AG10803 (cell line): ENCODE measurements at places on chromosomes 3 and 15.
A peak's percentile ranks its signal among the peaks of the same experiment; 100 is the strongest.

DNA sequence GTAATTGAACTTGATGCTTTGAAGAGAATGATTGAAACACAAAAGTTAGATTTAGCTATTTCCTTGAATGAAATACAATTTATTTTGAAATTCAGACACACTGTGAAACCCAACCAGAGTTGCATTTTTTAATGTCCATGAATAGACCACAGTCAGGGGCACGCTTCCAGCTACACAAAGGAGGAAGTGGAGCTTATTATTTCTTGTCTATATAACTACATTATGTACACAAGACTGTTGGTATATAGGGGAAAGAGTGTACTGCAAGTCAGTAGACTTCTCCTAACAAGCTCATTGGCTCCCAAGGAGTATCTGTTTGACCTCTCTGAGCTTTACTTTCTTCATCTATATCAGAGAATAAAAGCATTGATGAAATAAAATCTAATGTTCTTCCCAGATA, 326.2 kb downstream of the RYR3 start:
- no peak for DNase-seq

DNA sequence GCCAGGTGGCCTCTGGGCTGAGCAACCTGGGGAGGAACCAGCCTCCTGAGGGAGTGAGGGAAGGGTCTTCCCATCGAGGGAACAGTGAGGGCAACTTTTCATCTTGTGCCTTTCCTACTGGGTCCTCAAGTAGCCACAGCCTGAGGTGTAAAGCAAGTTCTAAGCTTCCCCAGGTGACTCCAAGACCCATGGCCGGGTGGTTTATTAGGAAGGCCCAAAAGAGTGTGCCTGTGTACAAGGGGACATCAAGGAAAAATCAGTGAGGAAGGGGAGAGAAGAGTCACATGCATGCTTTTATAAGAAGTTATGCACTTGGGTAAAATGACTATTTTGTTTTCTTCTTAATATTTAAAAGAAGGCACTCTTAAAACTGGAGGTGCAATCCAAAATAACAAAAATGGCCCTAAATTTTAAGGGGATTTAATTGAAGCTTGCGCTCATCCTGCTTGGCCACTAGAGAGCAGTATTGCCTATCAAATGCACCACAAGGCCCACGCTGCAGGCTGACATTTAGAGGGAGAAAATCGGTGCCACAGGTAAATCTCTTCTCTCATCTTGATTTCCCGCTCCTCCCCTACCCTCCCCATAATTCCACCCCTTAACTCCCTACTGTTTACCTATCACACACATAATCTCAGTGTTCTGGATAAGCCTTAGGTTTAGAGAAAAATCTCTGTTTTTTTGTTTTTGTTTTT, 6.7 kb downstream of the NANOGP8 start:
- DNase-seq = peak; percentile 64

- no peak for DNase-seq
Observed at GRCh38 chr15:53530761-53531160, 228.7 kb downstream of the WDR72 start.

- DNase-seq = no peak
Observed at GRCh38 chr3:61015408-61015807, 235.8 kb downstream of the FHIT start.

DNA sequence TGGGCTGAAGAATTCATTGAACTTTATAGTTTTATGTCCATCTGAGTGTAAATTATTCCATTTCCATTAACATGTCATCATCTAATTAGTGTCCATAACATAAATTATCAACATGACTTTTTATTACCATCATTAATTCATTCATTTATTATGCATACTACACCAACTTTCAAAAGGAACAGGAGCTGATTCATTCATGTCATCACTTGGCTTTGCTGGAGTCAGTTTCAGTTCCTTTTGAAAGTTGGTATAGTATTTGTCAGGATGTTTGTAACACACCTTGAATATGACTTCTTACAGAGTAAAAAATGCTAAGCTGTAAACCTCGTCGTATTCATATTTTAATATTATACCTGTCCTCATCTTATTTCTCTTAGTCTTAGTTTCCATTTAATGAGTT, 298.0 kb upstream of the RBMS3 start:
- DNase-seq = no peak
